ENCODE measurements at places on chromosomes 1 and 21.

GRCh38 chr1:214551436-214552173 is at the start of gene PTPN14:
PTPN14 (minus strand) TSS chr1:214551602; CDS start chr1:214464803, 86,799 bp downstream.
- no peak for DNase-seq

DNA sequence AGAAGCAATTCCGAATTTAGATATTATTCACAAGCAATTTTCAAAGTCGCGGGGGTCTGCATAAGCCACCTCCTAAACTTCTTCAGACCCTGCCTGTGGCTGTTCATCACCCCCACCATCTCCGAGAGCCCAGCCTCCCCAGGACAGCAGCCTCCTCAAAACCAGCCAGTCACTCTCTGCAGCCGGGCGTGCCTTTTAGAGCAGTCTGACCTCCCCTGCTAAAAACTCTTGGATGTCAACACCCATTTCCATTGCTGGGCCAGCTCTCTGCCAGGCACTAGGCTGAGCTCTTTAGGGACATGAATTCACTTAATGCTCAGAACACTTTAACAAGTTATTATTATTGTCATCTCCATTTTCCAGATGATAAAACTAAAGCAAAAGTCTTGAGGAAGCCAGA is 11.7 kb downstream of the ADPRS start:
- no peak for DNase-seq

GRCh38 chr1:152347116-152347728 is 12.6 kb downstream of the FLG2 start:
- DNase-seq, result peak; percentile 74

DNA sequence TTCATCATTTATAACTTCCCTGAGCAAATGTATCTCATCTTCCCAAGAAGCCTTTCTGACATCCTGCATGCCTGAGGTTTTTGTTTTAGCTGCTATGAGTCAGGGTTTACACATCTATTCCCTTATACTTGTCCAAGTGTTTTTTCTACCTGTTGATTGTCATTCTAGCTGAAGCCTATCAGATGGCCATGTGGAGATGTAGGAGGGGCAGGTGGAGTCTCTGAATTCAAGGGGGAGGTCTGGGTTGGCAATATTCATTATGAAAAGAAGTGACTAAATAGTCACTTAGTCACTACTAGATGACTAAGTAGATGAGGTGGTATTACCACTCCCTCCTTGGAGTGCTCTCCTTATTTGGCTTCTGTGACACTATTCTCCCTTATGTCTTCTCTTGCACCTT is 52.4 kb downstream of the XCL1 start:
- peak; percentile 40 for DNase-seq

GRCh38 chr1:223363057-223363855 is 720 bp downstream of the SUSD4 start:
- no peak for DNase-seq

- DNase-seq, result no peak
Observed at GRCh38 chr1:87600854-87601253, 272.2 kb downstream of the LMO4 start.

- no peak for DNase-seq
Observed at GRCh38 chr1:32063261-32063681, 9.5 kb upstream of the TMEM39B start.

DNA sequence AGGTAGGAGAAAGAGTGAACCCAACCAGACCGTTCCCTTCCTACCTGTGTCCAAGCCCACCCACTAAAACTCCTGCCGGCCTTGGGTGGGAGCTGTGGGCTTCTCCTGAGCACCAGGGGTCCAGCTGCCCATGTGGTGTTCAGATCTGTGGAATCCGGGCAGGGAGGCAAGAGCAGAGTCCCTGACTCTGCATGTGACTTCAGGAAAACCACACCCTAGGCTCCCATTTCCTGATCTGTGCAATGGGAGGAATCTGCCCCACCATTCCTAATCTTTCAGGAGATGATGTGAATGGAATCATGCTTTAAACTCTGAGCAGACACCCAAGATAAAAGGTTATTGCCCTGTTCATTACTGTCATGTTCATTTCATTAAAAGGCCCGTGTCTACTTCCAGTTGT is 27.6 kb downstream of the EIF2D start:
- no peak for DNase-seq

- no peak for DNase-seq
Observed at GRCh38 chr1:1889090-1889750, 1.7 kb downstream of the GNB1 start.

DNA sequence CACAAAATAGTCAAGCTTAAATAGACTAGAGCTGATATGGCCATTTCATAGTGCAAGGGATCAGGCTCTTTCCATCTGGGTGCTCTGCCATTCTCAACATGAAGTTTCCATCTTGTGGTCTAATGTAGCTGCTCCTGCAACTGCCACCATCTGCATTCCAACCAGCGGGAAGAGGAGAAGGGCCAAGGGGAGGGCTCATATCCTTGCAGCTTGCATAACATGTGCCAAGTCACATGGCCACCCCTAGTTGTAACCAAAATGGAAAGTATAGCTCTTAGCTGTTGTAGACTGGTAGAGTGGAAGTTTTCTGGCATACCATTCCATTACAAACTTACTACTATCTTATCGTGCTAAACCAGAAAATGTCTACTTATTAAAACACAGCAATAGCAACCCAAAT is 38.9 kb upstream of the IVNS1ABP start:
- DNase-seq, result no peak

DNA sequence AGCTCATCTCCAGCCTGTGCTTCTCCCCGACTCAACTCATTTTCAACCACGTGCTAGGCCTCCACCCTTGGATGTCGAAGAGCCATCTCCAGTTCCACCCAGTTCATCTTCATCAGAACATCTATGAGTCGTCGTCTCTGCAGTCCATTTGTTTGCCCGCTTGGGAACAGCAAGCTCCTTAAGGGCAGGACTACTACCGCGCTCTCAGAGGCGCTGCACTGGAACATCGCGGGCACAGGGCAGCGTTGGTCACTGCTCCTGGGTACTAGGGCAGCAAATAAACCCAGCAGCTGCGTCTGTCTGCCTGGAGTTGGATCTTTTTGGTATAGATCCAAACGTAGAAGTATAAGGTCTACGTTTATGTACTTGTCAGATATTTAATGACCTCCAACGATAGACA is 478 bp upstream of the PRDM2 start:
- DNase-seq, result no peak

DNA sequence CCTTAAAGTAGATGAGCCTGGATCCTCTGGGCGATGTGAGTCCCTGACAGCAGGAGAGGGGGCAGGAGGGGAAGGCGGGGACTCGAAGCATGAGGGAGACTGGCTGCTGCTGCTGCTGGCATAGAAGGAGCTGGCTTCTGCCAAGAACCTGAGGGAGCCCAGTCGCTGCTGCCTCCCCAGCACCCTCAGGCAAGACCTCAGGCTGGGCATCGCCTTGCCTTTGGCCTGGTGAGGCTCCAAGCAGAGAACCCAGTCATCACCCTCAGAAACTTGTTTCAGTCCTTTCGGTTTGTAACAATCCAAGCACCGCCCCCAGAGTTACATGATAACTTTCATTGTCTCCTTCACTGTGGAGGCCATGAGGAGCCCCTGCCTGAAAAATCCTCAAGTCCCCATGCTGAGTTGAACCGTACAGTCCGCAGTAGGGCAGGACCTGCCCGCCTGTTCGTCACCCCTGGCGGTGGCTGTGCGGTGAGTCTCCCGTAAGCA is 38.8 kb downstream of the POFUT2 start:
- DNase-seq, result no peak

DNA sequence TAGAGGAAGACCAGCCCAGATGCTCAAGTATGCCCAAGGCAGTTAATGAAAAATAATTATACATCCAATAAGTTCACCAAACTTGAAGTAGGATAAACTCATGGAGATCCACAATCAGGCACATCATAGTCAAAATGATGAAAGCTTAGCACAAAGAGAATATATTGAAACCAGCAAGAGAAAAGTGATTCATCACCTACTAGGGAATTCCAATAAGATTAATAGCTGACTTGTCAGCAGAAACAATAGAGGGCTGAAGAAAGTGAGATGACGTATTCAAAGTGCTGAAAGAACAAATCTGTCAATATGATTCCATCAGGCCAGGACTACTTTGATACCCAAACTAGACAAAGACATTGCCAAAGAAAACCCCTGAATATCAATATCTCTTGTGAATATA is 251.7 kb upstream of the BEND5 start:
- DNase-seq, result no peak

GRCh38 chr21:31634993-31635392 is 24.5 kb upstream of the SOD1 start:
- no peak for DNase-seq

- no peak for DNase-seq
Observed at GRCh38 chr1:184010788-184011187, 26.7 kb downstream of the COLGALT2 start.

GRCh38 chr1:98389809-98390208 is 271.7 kb upstream of the SNX7 start:
- DNase-seq, result no peak

- DNase-seq, result no peak
Observed at GRCh38 chr1:63807046-63807445, 33.2 kb downstream of the ROR1 start.

DNA sequence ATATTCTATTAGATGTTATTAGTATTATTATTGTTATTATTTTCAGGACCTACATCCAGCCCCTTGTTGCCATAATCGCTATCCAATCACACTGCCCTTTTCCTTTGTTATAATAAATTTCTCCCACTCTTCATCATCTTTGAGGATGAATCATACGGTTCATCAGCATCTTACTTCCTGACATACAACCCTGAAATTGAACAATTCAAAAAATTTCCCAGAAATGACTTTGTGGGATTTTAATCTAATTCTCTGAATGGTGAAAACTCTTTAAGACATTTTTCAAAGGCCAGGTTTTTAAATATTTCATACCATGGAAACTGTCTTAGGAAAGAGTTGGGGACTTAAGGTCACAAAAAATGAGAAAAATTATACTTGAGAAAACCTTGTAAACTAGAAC is 353.5 kb downstream of the ST6GALNAC3 start:
- no peak for DNase-seq

GRCh38 chr1:112744009-112744578 is 29.0 kb upstream of the PPM1J start:
- no peak for DNase-seq

- no peak for DNase-seq
Observed at GRCh38 chr21:18142655-18143054, 102.0 kb upstream of the CHODL start.

- no peak for DNase-seq
Observed at GRCh38 chr1:185207980-185208602, 51.1 kb downstream of the SWT1 start.

DNA sequence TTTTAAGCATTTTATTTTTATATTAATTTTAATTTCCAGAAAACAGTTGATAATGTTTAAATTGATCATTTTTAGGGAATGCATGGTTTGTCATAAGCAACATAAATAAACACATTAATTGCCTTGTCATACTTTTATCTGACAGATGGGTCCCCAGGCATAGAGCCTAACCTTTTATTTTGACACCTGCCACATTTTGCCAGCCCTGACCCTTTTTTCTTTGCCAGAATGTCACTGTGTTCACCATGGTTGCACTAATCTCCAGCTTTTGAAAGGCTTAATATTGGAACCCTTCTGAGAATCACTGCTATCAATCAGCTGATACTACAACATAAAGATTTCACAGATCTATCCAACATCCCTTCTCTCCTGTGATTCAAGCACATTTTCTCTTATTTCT is 56.0 kb upstream of the DPYD start:
- DNase-seq, result no peak

DNA sequence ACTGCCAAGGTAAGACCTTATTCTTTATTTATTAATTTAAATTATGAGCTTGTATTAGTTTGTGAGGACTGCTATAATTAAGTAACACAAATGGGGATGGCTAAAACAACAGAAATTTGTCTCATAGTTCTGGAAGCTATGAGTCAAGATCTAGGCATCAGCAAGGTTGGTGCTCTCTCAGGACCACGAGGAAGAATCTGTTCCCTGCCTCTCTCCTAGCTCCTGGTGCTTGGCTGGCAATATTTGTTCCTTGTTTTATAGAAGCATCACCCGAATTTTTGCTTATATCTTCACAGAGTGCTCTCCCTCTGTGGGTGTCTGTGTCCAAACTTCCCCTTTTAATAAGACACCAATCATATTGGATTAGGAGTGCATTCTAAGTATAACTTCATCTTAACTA is 41.4 kb upstream of the CCDC190 start:
- DNase-seq, result no peak

GRCh38 chr1:51324251-51325010 is 5.9 kb downstream of the TTC39A start:
- no peak for DNase-seq

DNA sequence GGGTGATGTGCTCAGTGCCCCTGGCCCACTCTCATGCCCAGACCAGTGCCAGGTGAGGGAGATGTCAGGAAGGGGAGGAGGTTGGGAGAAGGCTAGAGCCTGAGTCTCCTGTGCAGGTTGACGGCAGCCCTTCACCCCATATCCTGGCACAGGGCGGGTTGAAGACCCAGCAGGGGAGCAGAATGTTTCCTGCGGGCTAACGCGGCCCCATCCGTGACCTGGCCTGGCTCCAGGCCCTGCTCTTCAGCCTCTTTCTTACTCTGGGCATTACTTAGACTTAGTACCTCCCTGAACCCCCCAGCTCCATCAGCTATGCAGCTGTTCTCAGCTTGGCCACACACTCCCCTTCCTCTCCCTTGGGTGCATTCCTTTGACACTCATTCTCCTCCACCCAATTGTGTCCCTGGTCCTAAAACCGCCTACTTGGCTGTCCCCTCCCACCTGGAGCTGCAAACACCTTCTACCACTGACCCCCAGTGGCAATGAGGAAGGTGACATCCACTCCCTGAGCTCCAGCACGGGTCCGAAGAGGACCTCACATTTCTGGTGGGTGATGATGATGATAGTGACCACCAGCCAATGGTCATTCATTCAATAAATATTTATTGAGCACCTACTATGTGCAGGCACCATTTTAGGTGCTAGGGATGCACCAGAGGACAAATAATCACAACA is 179.0 kb downstream of the PTPRU start:
- DNase-seq, result no peak

GRCh38 chr1:244653439-244654107 is 647 bp downstream of the DESI2 start:
- no peak for DNase-seq

GRCh38 chr21:16418642-16419041 is 688.9 kb downstream of the USP25 start:
- DNase-seq, result no peak

GRCh38 chr1:88777604-88778149 is 93.6 kb downstream of the PKN2 start:
- no peak for DNase-seq

GRCh38 chr1:30982937-30983336 is 74.4 kb upstream of the SDC3 start:
- DNase-seq, result no peak

GRCh38 chr1:73749996-73750395 is 448.0 kb downstream of the LRRIQ3 start:
- DNase-seq, result no peak

DNA sequence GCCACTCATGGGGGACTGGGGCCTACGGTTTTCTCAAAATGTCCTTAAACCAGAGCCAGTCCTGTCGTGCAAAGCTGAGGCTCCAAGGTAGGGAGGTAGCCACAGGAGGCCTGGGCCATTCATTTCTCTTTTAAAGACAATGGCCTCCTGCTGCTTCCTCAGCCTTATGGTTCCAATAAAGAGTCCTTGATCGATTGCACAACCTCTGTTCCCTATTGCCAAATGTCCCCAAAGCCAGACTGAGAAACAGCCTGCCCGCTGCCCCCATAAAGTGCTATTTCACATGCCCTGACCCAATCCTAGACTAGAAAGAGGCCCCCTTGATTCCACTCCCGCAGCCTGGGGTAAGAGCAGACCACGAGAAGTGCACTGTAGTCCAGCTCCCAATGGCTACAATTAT is 166.7 kb downstream of the CLIC6 start:
- DNase-seq, result no peak
